MM.1S (cell line): ENCODE measurements at places on chromosomes 1 and 21.
A peak's percentile ranks its signal among the peaks of the same experiment; 100 is the strongest.

GRCh38 chr21:44982558-44983250 is 42.9 kb downstream of the SLX9 start:
- no peaks in the 10 kb centered on the region for H3K4me1 ChIP-seq
- no peak overlapping the region for H3K27ac ChIP-seq
- peaks cover 35% of the 10 kb centered on the region for H3K27me3 ChIP-seq

DNA sequence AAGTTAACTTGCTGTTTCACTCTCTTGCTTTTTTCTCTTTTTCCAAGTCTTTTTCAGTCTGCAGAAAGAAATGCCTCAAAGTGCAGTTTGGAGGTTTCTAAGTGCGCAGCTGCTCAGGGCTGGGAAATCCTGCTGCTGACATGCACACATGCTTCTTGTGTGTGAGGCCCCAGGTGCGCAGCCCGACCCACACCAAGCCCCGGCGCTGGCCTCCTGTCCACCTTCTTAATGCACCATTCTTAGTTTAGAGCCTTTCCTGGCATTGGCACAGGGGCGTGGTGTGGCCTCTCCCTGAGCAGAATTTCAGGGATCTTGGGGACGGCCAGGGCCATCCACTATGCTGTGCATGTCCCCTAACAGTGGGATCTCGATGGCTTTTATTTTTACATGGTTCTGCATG is 315.2 kb downstream of the CAMTA1 start:
- no peak for DNase-seq
- H3K27ac ChIP-seq = no peak overlapping the region
- no peaks in the 10 kb centered on the region for H3K36me3 ChIP-seq
- H3K4me3 ChIP-seq = no peak overlapping the region
- H3K27me3 ChIP-seq = peaks cover 91% of the 10 kb centered on the region
- no peaks in the 10 kb centered on the region for H3K4me1 ChIP-seq

- no peaks in the 10 kb centered on the region for H3K27me3 ChIP-seq
- no peak overlapping the region for H3K27ac ChIP-seq
- no peak overlapping the region for H3K4me3 ChIP-seq
These were observed 65.2 kb downstream of the TMCO4 start for GRCh38 chr1:19734472-19734999.

DNA sequence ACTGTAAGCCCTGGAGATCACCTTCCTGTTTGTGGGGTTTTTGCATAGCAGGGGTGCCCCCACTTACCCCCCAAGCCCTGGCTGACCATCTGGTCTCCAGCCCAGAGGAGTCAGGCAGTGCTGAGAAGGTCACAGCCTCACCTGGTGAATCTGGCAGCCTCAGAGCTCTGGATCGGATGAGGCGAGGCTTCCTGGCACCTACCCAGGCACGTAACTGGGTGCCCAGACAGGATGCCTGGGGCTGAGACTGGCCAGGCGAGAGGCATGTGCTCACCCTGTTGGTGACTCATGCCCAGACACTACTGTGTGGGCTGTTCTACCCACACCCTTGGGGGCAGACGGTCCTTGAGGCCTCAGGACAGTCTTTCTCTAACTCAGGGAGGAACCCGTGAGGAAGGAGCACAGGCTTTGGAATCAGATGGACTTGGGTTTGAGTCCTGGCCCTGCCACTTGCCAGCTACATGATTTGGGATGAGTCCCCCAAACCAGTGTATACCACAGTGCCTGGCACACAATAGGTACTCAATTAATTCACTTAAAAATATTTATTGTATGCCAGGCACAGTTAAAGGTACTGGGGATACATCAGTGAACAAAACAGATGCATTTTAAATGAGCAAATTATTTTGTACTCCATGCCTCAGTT is 15.1 kb upstream of the PADI3 start:
- peaks cover 86% of the 10 kb centered on the region for H3K27me3 ChIP-seq
- no peaks in the 10 kb centered on the region for H3K36me3 ChIP-seq
- H3K4me3 ChIP-seq = no peak overlapping the region
- DNase-seq = no peak

- no peaks in the 10 kb centered on the region for H3K4me1 ChIP-seq
- no peaks in the 10 kb centered on the region; the same call in 1 of the 2 replicates for H3K36me3 ChIP-seq
- no peak for DNase-seq
- no peak overlapping the region for H3K4me3 ChIP-seq
- no peak overlapping the region for H3K27ac ChIP-seq
- H3K27me3 ChIP-seq = no peaks in the 10 kb centered on the region
These were observed 80.5 kb downstream of the RERE start for GRCh38 chr1:8736927-8737326.

DNA sequence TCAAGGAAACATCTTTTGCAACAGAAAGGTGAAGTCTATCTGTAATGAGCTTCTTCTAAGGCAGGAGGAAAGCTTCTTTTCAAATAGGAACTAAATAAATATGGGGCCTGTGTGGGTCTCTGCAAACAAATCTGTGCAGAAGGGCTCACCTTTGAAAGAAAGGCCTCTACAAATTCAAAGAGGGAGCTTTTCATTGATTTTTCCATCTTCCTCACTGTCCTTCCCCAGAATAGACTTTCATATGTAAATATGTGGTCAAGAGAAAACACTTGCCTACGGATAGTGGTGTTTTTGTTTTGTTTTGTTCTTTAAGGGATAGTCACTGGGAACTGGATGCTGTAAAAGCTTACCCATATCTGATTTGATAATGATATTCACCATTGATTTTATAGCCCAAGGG is 223.4 kb downstream of the DSCAM start:
- no peaks in the 10 kb centered on the region for H3K36me3 ChIP-seq
- H3K4me3 ChIP-seq = no peak overlapping the region
- DNase-seq = no peak
- H3K27ac ChIP-seq = no peak overlapping the region

- peaks cover 61% of the 10 kb centered on the region for H3K4me1 ChIP-seq
- peak overlapping the region; percentile 3; the same call in 1 of the 2 replicates for H3K27ac ChIP-seq
- no peaks in the 10 kb centered on the region for H3K27me3 ChIP-seq
These were observed 47.6 kb upstream of the PPP2R5A start for GRCh38 chr1:212237651-212238050.

- no peaks in the 10 kb centered on the region for H3K4me1 ChIP-seq
- H3K36me3 ChIP-seq = peaks cover 3% of the 10 kb centered on the region; the same call in 1 of the 2 replicates
- DNase-seq = no peak
- H3K4me3 ChIP-seq = no peak overlapping the region
- no peak overlapping the region for H3K27ac ChIP-seq
These were observed 26.0 kb downstream of the MACF1 start for GRCh38 chr1:39230261-39231190.

DNA sequence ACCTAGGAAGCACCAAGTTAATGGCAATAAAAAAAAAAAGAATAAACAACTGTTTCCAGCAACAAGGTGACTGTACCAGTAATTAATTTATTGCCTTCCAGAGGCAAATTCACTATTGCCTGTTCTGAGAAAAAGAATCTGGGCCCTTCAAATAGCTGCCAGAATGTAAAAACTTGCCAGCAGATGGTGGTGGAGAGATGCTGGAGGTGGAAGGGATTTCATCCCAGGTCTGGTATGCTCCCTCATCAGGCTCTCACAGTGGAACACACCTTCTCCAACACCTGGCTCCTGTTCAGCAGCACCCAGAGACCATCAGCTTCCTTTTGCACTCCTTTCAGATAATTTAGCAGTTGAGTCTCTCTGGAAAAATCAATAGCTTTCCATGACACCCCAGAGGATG is 792.9 kb upstream of the ADAMTS5 start:
- no peaks in the 10 kb centered on the region for H3K27me3 ChIP-seq
- DNase-seq = no peak
- H3K4me1 ChIP-seq = no peaks in the 10 kb centered on the region
- H3K4me3 ChIP-seq = no peak overlapping the region

DNA sequence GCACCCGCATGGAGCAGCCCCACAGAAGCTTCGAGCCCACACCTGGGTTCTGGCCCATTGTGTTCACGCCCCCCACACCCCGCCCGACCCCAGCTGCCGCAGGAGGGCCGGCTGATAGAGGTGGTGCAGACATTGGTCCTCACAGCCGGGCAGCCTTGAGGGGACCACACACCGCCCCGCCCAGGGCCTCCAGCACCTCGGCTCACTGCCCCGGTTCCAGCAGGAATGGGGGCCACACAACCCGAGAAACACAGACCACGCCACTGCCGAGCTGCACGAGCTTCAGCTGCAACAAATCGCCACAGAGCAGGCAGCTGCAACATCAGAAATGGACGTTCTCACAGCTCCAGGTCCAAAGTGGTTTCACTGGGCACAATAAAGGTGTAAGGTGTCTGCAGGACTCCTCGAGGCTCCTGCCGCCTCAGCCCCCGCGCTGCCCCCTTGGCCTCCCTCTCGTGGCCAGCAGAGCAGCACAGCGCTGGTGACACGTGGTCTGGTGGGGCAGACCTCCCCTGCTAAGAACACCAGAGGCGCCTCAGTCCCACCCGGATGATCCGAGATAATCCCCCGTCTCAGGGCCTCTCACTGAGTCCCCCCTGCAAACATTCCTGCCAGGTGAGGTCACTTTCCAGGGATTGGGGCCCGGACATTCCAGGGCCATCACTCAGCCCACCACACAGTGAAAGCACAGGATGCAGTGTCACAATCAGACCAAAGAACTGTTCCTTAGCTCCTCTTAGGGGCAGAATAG is 62.3 kb upstream of the ADARB1 start:
- H3K4me1 ChIP-seq = no peaks in the 10 kb centered on the region
- H3K4me3 ChIP-seq = no peak overlapping the region
- no peaks in the 10 kb centered on the region for H3K36me3 ChIP-seq
- H3K27me3 ChIP-seq = peaks cover 98% of the 10 kb centered on the region
- no peak overlapping the region for H3K27ac ChIP-seq

DNA sequence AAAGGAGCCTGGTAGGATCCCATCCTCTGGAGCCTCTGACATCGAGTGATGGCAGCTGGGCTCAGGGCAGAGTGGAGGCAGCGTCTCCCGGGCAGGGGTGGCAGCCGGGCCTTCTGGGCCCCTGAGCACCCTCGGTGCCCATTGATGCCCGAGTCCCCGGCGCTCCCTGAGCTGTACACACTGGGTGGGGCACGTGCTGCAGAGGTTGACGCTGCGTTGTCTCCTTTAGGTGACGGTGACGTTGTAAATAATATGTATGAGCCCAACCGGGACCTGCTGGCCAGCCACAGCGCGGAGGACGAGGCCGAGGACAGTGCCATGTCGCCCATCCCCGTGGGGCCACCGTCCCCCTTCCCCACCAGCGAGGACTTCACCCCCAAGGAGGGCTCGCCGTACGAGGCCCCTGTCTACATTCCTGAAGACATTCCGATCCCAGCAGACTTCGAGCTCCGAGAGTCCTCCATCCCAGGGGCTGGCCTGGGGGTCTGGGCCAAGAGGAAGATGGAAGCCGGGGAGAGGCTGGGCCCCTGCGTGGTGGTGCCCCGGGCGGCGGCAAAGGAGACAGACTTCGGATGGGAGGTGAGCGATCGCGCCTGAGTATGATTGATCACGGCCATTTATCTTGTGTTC is 117.0 kb downstream of the PRDM16 start:
- no peaks in the 10 kb centered on the region for H3K4me1 ChIP-seq
- DNase-seq = no peak
- H3K27ac ChIP-seq = no peak overlapping the region
- H3K36me3 ChIP-seq = no peaks in the 10 kb centered on the region
- H3K27me3 ChIP-seq = peaks cover 89% of the 10 kb centered on the region

GRCh38 chr1:64974288-64974825 is 8.0 kb upstream of the JAK1 start:
- no peaks in the 10 kb centered on the region for H3K36me3 ChIP-seq
- no peaks in the 10 kb centered on the region for H3K27me3 ChIP-seq
- no peak overlapping the region for H3K4me3 ChIP-seq
- DNase-seq = no peak
- no peak overlapping the region for H3K27ac ChIP-seq
- H3K4me1 ChIP-seq = no peaks in the 10 kb centered on the region

DNA sequence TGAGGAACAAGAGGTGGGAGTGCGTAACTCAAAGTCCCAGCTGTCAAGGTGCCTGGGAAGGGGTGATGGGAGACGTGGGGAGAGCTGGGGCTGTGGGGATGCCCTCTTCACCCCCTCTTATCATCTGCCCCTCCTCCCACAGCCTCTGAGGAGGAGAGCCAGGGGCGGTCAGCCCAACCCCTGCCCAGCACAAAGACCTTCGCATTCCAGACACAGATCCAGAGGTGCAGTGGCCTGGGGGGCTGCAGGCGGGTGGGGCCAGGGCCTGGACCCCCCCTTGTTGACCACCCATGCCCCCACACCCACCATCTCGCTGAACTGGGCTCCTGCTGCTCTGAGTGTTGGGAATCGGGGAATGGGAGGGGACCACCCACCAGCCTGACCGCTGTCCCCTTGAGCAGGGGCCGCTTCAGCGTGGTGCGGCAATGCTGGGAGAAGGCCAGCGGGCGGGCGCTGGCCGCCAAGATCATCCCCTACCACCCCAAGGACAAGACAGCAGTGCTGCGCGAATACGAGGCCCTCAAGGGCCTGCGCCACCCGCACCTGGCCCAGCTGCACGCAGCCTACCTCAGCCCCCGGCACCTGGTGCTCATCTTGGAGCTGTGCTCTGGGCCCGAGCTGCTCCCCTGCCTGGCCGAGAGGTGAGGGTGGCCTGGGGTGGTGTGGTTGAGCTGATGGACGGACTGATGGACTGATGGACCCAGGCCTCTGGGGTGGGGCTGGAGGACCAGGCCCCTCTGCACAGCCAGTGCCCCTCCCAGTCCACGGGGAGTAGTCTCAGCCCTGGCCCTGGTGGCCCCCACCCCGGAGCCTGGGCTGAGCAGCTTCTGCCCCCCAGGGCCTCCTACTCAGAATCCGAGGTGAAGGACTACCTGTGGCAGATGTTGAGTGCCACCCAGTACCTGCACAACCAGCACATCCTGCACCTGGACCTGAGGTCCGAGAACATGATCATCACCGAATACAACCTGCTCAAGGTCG is 29.7 kb downstream of the TRIM11 start:
- DNase-seq = no peak
- no peak overlapping the region for H3K27ac ChIP-seq
- H3K36me3 ChIP-seq = no peaks in the 10 kb centered on the region

DNA sequence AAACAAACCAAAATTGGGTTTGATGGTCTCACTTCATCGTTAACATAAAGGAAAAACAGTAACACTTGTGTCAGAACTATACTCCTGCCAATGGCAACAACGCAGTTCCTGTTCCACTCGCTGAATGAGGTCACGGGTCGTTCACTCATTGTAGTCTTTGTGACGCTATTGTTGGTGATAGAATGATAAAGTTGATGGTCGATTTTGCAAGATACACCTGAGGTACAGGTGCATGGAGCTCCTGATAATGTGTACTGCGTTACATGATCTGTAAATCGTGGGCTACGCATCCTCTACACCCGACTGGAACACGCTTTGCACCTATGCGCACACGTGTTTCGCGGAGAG is 391 bp upstream of the CENPS start:
- no peak overlapping the region for H3K27ac ChIP-seq
- no peaks in the 10 kb centered on the region for H3K36me3 ChIP-seq
- DNase-seq = no peak
- H3K4me3 ChIP-seq = peak overlapping the region; percentile 97
- H3K27me3 ChIP-seq = no peaks in the 10 kb centered on the region

- DNase-seq = no peak
- H3K36me3 ChIP-seq = no peaks in the 10 kb centered on the region
- H3K4me1 ChIP-seq = peaks cover 45% of the 10 kb centered on the region
- H3K27me3 ChIP-seq = no peaks in the 10 kb centered on the region
- H3K27ac ChIP-seq = peak overlapping the region; percentile 83; the same call in 1 of the 2 replicates
These were observed 37.5 kb downstream of the HIVEP3 start for GRCh38 chr1:41880950-41881885.

GRCh38 chr1:11151114-11151513 is 38.0 kb upstream of the ANGPTL7 start:
- H3K36me3 ChIP-seq = no peaks in the 10 kb centered on the region
- H3K4me1 ChIP-seq = no peaks in the 10 kb centered on the region
- no peak overlapping the region for H3K27ac ChIP-seq
